Stimulated activated CD4-positive, alpha-beta T cell treated with anti-CD3 and anti-CD28 coated beads, Interleukin-12 subunit alpha, Interleukin-12 subunit beta, amount 100 ng/mL, for 24 hours (primary cell): ENCODE measurements at places on chromosomes 13 and 19.

GRCh38 chr13:38395497-38395788 lies 45.8 kb downstream of the UFM1 start:
- no peak for DNase-seq

- no peak for DNase-seq
Measured at GRCh38 chr13:54185785-54186184, 1157.2 kb downstream of the OLFM4 start.

DNA sequence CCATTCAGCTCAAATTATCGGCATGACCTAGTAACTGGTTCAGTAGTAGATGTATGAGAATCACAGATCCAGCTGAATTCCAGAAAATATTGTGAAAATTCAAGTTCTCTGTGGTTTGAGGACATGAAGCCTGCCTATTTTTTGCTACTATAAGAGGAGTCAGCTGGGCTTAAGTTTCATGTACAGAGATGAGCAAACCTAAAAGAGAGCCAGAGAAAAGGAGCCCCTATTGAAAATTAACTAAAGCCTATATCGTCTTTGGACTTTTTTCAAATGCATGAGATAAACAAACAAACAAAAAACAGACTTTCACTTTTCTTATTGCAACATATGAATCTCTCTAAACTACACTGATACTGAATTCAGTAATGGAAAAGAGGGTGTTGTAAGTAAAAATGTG lies 106.8 kb upstream of the SPRY2 start:
- no peak for DNase-seq

- no peak for DNase-seq
Measured at GRCh38 chr13:94495806-94496205, 16.3 kb upstream of the DCT start.

- DNase-seq = no peak
Measured at GRCh38 chr19:46728208-46728607, 11.3 kb upstream of the PRKD2 start.

GRCh38 chr19:7979011-7979410 lies 26.4 kb downstream of the ELAVL1 start:
- no peak for DNase-seq

DNA sequence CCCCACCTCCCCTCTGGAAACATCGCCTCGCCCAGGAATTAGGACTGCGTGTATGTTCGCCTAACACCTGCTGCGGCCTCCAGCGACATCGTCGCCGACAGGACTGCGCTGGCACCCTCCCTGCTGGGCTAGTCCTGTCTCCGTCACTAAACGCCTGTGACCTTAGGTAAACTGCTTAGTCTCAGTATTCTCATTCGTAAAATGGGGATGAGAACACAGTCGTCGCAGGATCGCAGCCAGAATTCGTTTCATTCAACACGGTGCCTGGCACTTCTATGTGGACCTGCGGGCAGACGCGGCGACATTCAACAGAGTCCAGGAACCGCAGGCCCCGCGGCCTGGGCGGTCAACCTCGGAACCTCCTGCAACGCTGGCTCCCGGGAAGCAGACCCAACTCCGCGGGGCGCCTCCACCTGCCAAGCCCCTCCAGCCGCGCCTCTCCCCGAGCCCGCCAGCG lies 485 bp downstream of the CRYL1 start:
- peak; percentile 21 for DNase-seq

DNA sequence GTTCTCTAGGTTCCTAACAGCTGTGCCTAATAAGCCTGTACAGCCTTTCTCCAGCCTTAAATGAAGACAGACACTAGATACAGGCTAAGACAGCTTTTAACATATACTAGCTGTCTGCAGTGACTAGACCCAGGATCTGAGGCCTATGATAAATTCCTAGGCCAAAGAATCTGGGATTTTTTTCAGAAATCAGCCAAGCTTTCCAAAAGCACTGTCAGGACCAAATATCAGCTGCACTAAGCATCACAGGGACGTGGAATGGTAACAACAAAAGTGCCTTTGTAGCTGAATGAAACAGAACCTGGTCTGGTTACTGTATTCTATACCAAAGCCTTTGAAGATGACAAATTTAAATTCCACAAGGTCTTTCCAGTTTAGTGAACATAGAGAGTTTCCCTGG lies 77.9 kb upstream of the DOCK9 start:
- no peak for DNase-seq

- no peak for DNase-seq
Measured at GRCh38 chr13:33178209-33178840, 107.2 kb downstream of the STARD13 start.

DNA sequence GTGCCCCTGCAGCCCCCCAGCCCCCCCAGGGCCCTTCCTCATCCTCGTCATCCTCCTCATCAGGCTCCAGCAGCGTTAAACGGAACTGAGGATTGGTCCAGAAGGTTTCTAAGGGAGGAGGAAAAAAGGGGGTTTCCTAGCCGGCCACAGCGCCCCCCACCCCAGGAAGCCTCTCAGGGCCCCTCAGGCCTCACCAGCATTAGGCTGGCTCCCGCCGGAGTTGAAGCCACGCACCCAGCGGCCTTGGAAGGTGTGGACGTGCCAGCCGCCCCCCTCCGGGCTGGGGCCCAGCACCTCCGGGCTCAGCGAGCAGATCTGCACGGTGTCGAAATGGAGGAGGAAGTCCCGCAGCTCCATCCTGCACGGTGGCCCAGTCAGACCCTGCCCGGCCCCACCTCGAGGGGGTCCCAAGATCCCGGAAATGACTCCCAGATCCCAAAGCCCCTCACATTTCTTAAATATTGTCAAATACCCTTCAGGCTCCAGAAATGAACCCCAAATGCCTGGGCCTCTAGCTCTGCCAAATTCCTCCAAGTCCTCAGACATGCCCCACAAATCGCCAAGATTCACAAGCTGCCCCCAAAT lies 6.9 kb downstream of the CAPN12 start:
- DNase-seq = no peak

- DNase-seq = peak; percentile 66
Measured at GRCh38 chr13:48156466-48156865, 61.6 kb upstream of the MED4 start.
